ENCODE measurements at places on chromosomes 4 and X.

DNA sequence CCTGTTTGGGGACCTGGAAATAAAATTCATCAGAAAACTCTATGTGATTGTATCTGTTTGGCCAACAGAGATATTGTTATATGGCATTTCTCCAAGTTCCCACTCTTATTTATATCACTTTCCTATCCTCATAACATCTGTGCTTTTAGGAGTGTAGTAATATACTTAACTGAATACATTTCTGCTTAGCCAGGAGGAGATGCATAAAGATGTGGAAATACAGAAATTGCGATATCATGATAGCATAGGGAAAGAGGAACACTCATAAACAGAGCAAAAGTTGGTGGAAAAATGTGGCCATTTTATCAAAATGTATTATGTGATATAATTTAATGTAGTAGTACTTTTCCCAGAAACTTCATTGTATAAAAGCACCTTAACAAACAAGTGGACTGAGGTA lies 46.1 kb upstream of the TSPAN7 start:
- no peak for DNase-seq

DNA sequence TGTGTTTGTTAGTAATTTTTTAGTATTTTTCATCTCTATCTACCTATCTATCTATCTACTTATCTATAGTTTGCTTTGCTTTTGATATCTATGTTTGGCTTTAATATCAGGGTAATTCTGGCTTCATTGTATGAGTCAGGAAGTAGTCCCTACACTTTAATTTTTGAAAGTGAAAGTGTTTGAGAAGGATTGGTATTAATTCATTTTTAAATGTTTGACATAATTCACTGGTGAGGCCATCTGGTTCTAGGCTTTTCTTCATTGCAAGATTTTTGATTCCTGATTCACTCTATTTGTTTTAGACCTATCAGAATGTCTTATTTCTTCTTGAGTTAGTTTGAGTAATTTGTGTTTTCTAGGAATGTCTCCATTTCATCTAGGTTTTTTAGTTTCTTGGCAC lies 20.2 kb upstream of the TCP11X2 start:
- DNase-seq: no peak

DNA sequence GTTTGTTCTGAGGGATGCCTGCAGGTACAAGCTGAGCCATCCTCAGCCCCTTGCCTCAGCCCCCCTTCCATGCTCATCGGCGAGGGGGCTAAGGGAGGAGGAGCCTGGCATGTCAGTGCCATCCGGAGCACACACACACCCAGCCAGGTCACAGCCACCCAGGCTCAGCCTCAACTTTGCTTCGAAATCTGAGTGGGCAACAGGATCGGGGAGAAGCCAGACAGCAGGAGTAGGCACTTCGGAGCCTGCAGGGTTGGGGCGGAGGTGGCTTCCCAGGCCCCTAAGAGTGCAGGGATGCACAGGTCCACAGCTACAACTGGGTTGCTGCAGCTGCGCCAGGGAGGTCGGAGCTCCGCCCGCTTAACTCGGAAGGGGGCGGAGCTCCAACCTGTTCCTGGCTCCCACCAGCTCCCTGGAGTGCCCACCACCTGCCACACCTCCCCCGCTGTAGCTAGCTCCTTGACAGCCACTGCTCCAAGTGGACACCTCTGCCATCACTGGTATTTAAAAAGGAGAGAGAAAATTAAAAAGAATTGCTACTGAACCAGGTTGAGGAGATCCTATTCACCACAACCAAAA lies 192.9 kb upstream of the GALNT7 start:
- no peak for DNase-seq

- no peak for DNase-seq
Observed at GRCh38 chrX:68710870-68711576, 63.6 kb downstream of the STARD8 start.

GRCh38 chr4:182194091-182194824 lies 48.9 kb upstream of the TENM3 start:
- no peak for DNase-seq

DNA sequence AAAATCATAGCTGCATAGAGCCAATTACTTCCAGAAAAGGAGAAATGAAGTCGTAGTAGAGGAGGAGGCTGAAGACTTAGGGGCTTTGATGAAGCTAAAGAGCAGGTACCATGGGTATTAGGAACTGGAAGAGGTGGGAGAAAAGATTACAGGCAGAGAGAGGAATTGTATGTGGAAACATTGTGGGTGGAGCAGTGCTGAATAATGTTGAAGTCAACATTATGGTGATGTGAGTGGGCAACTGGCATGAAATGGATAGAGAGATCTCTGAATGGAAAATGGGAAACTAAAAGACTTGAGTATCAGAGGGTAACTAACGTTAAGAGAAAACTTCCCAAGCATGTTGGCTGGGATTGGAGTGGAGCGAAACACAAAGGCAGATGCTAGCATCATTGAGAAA lies 92.5 kb downstream of the AREG start:
- no peak for DNase-seq

DNA sequence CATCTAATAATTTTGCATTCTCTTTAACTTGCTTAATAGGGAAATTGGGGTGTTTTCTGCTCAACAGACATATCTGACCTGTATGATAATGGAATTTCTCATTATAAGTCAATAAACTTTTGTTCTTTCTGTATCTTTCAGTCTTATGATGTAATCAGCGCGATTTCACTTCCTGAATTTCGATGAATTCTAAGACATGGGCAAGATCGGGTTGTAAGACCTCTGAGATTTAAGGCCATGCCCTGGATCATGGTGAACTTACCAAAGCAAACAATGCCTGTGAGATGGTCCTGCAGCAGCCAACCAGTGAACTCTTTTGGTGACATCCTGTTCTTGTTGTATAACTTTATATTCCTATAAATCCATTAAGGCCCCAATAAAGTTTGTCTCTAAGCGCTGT lies 88.1 kb downstream of the NBDY start:
- DNase-seq: no peak

DNA sequence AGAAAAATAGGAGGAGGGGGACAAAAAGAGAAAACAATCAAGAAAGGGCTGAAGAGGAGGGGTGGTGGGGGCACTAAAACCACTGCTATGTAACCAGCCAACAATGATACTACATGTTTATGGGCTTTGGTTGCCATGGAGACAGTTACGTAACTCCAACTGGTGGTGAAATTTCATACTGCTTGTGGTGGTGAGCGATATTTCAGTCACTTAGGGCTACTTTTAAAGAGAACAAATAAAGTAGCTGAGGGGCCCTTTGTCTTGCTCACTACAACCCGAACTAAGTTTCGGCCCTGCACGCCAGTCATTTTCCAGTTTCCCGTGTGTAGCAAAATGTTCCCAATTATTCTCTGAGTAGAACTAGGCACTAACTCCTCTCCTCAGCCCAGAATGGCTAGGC lies 275.2 kb upstream of the EDA2R start:
- no peak for DNase-seq

- no peak for DNase-seq
Observed at GRCh38 chrX:1561164-1561563, 24.2 kb upstream of the P2RY8 start.

DNA sequence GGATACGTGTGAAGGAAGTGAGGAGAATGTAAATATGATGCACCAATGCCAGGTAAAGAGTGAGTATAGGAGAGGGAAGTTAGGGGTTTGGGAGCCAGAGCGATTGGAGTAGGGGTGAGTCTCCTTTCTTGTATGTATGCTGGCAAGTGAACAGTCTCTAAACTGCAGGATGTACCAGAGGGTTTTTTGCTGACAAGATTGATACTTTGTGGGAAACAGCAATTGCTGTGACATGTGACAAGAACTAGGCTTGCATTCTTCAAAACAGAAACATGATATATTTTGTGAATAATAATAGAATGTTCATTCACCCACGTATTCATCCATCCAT lies 706 bp downstream of the CHIC1 start:
- no peak for DNase-seq

DNA sequence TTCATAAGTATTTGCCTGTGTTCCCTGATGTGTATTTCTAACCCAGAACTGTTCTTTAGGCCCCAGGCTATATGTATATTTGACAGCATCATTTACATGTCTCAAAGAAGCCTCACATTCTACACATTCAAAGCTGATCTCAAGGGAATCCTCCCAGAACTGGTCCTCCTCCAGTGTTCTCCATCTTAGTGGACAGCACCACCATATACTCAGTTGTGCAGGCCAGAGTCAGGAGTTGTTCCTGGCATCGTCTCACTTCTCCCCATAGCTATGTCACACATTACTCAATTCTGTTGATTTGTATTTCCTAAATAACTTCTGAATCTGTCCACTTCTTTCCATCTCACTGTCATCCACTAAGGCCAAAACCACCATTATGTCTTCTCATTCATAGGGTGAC lies 82.8 kb upstream of the TRPC3 start:
- no peak for DNase-seq

- peak; percentile 16 for DNase-seq
Observed at GRCh38 chrX:133985164-133985966, at the start of gene GPC3. Gene GPC3 (minus strand): TSS chrX:133985594.

GRCh38 chrX:15973946-15974345 lies 119.3 kb upstream of the AP1S2 start:
- no peak for DNase-seq

- DNase-seq: no peak
Observed at GRCh38 chr4:176775338-176775737, 17.4 kb downstream of the VEGFC start.

- no peak for DNase-seq
Observed at GRCh38 chr4:8512510-8512909, 67.7 kb upstream of the GPR78 start.

GRCh38 chr4:25065431-25065858 lies 34.7 kb upstream of the LGI2 start:
- DNase-seq: no peak

DNA sequence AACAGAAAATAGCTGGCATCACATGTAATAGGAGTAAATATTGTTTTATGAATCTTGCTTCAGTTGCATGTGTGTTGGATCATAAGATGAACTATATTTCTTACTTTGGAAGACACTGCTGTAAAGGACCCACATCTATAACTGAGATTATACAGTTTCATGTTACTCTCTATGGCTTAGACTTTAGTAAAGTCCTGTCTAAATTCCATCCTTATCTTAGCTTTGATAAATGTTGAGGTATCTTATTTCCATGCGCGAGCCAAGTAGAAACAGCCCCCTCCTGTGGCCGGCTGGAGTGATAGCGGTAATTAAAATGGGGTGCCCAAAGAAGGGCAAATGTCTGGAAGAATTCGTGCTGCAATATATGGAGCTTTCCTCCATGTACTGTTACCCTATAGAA lies 43.0 kb downstream of the CCDC158 start:
- peak; percentile 0 for DNase-seq

DNA sequence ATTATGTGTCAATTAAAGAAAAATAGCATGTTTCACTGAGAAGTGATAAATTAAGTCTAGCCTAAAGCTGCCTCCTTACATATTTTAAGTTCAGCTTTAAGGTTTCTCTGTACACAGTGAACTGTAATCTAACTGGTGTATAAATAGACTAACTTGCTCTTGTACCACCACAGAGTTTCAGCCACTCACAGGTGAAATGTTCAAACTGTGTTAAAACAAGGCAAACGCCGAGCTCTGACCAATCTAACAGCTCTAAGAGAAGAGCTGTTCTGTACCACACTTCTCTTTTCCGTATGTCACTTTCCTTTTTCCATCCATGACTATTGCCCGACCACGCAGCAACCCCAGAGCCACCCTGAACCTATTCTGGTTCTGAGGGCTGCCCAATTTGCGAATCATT lies 64.5 kb downstream of the DCHS2 start:
- DNase-seq: no peak

DNA sequence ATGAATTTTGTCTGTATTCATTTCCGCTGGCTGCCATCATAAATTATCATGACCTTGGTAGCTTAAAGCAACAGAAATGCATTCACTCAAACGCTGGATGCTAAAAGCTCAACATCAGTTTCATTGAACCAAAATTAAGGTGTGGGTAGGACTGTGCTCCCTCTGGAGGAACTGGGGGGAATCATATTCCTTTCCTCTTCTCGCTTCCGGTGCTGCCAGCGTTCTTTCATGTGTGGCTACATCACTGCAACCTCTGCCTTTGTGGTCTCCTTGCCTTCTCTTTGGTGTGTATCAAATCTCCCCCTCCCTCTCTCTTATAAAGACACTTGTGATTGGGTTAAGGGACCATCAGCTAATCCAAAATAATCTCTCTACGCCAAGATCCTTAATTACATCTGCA lies 39.5 kb downstream of the NEIL3 start:
- no peak for DNase-seq

DNA sequence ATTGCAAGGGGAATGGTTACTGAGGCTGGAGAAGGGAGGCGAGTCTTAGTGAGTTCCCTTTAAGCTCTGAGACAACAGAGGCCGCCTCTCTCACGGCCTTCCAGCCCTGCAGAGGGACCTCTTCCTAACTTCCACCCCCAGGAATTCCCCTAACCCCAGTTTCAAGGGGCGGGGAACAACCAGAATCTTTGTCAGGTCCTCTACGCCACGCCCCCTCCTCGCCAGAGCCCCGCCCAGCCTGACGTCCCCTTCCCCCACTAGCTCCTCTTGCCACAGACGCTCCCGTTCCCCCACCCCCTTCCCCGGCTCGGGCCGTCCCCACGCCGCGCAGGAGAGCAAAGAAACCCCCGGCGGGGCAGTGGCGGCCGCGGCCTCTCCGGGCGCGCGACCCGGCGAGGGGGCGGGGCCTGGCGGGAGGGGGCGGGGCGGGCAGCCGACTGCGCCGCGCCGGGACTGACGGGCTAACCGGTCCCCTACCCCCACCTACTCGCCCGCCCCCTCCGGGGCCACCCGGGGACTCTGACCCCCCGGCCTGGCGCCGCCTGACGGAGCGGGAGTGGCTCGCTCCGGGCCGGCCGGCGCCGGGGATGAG lies 12.3 kb upstream of the TMEM156 start:
- peak; percentile 93 for DNase-seq

- no peak for DNase-seq
Observed at GRCh38 chr4:57075367-57075766, 34.8 kb downstream of the IGFBP7 start.

GRCh38 chr4:169492436-169493163 lies 119.8 kb downstream of the NEK1 start:
- DNase-seq: no peak

GRCh38 chrX:134774190-134775048 lies 116.1 kb upstream of the PLAC1 start:
- no peak for DNase-seq

GRCh38 chrX:9907645-9908387 lies 59.3 kb upstream of the CLDN34 start:
- no peak for DNase-seq

DNA sequence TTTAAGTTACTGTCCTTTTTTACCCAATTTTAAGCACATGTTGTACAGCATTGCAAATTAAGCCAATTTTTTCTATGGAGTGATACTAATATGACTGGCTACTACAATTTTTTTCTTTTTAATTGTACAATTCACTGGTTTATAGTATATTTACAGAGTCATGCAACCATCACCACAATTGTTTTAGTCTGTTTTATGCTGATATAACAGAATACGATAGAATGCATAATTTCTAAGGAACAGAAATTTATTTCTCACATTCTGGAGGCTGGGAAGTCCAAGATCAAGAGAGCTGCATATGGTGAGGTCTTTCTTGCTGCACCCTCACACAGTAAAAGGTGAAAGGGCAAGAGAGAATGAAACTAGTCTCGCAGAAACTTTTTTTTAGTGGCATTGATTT lies 125.3 kb downstream of the GLUD2 start:
- no peak for DNase-seq

- DNase-seq: no peak
Observed at GRCh38 chr4:156362581-156362980, 408.9 kb upstream of the CTSO start.

GRCh38 chr4:22389240-22389870 lies 126.5 kb downstream of the ADGRA3 start:
- DNase-seq: no peak
